ENCODE measurements at places on chromosomes 2 and 18.

- no peak for DNase-seq
These were observed 5.0 kb upstream of the SMAD2 start for GRCh38 chr18:47935321-47936055.

- DNase-seq = no peak
These were observed 152.3 kb upstream of the ZNF516 start for GRCh38 chr18:76647322-76647721.

GRCh38 chr2:71721362-71721665, 268.0 kb downstream of the DYSF start:
- no peak for DNase-seq

GRCh38 chr2:161063946-161064306, 96.3 kb upstream of the TANK start:
- no peak for DNase-seq

DNA sequence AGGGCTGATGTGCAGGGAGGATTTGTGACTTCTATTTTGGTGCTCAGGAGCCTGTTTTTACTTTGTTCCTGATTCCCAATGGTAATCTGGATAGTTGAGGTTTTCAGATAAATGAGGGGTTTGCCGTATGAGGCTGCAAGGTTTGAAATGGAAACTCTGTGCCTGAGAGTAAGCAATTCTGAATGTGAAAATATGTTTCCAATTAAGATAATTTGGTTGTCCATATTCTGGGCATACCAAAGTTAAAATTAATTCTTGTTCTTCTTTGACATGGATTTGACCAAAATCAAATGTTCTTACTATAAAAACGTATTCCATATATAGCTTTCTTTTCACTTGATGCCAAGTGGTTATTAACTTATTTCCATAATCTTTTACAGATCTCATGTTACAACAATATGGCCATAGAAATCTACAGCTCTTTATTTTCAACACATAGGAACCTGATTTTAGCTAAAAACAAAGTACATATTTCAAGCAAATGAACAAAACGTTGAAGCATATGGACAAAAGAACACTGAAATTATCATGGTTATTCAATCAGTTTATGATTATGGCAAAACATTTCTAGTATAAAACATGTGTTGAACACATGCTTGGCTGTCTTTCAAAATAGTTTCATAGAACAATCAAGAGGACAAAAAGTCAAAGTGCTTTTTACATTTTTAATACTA, 63.4 kb upstream of the ARHGAP28 start:
- DNase-seq = no peak
